ENCODE measurements at places on chromosomes 6 and 20. TPM values are rescaled to one million over a fixed set of nuclear protein-coding genes. Genes with fewer than 3 reads are reported as not detected.

TXLNB gene
- not detected for total RNA-seq

GTSF1L gene
- total RNA-seq, result not detected

FNDC1 gene
- total RNA-seq, result 0.23 TPM

PTCRA gene
- not detected for total RNA-seq

MYBL2 gene
- 138 TPM for total RNA-seq

BPIFB1 gene
- 0.10 TPM for total RNA-seq

LRRN4 gene
- 0.57 TPM for total RNA-seq

CBLN4 gene
- not detected for total RNA-seq

RSPH4A gene
- total RNA-seq, result 0.44 TPM

MUC22 gene
- total RNA-seq, result not detected

EEF1A2 gene
- total RNA-seq, result 178 TPM

GSTA2 gene
- total RNA-seq, result not detected

SOBP gene
- total RNA-seq, result 9.0 TPM

MEP1A gene
- not detected for total RNA-seq

HAO1 gene
- 0.13 TPM for total RNA-seq

OXT gene
- not detected for total RNA-seq

CTCFL gene
- 0.05 TPM for total RNA-seq

RGS17 gene
- total RNA-seq, result 8.7 TPM

FLRT3 gene
- total RNA-seq, result 0.67 TPM

GPR63 gene
- 0.95 TPM for total RNA-seq

EXOC2 gene
- total RNA-seq, result 30.5 TPM

TRDN gene
- total RNA-seq, result not detected

All from Panc1 (cell line).